SHP77 treated with DMSO at 0.1 percent for 48 hours (cell line): ENCODE measurements at places on chromosomes 3 and 15.

DNA sequence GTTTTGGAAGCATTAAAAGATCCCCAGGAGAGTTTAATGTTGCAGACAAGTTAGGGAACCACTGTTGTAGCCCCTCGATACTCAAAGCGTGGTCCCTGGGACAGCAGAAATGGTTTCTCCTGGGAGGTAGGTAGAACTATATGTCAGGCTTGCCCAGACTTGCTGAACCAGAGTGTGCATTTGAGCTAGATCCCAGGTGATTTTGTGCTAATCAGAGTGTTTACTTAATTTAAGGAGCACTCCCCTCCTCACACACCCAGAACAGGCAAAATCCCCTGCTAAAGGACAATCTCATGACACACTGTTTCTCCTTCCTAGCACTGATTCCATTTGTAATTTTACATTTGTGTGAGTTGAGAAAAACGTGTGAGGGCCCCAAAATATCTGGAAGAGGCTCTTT is 24.3 kb downstream of the LMCD1 start:
- no peak for DNase-seq

GRCh38 chr3:155502630-155503029 is 209.1 kb upstream of the STRIT1 start:
- DNase-seq: no peak

DNA sequence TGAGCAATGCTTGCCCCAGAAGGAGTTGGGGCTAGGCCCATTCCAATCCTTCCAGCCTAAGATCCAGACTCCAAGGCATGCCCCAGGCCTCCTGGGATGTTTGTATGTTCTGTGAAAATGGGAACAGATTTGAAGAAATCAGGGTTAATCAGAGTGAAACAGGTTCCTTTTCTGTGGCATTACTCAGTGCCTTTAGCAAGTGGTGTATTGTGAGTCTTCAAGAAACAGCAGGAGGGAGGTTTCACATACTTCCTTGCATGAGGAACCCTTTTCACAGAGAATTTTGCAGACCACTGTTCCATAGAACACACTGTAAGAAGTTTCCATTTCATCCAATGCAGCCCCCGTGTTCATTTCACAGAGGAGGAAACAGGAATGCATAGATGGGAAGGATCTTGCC is 8.4 kb upstream of the CDC25A start:
- no peak for DNase-seq

GRCh38 chr3:101635345-101635744 is 41.6 kb downstream of the ZBTB11 start:
- no peak for DNase-seq
